Stimulated activated CD4-positive, alpha-beta T cell treated with anti-CD3 and anti-CD28 coated beads, Interleukin-4, amount 100 ng/mL, for 48 hours (primary cell): ENCODE measurements at places on chromosomes 6 and 20.

DNA sequence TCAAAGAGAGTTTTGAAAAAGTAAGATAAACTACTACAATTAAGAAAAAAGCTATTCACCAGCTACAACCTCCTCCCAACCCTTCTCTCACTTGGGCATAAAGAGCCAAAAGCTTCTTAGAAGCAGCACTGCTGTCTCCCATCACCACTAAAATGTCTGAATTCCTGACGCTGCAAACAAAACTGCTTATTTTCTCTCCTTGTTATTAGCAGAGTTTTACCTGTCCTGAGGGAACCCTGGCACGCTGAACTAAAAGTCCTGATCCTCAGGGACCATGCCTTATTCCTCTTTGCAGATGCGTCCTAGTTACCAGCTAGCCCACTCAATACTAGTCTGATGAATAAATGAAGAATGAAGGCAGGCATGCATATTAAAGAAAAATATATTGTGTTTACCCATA, 1.1 kb downstream of the HACE1 start:
- no peak for DNase-seq

DNA sequence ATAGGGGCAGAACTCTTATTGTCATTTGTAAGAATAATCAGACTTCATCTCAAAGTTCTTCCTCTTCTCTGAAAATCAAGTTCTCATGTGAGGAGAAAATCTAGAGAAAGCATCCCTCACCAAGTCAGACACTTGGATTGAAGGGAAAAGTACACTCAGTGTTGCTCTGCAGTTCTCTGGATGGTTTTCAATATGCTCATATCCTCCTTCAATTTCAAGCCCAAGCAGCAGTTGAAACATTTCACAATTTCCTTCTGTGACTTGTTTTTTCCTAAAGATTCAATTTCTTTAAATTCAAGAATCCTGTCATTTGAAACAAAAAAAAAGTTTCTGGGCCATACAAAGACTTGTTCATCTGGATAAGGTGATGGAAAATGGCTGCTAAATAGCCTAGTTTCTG, 140.2 kb upstream of the AHI1 start:
- no peak for DNase-seq

- DNase-seq, result no peak
These were observed 13.7 kb downstream of the PSMB9 start for GRCh38 chr6:32867554-32868256.

DNA sequence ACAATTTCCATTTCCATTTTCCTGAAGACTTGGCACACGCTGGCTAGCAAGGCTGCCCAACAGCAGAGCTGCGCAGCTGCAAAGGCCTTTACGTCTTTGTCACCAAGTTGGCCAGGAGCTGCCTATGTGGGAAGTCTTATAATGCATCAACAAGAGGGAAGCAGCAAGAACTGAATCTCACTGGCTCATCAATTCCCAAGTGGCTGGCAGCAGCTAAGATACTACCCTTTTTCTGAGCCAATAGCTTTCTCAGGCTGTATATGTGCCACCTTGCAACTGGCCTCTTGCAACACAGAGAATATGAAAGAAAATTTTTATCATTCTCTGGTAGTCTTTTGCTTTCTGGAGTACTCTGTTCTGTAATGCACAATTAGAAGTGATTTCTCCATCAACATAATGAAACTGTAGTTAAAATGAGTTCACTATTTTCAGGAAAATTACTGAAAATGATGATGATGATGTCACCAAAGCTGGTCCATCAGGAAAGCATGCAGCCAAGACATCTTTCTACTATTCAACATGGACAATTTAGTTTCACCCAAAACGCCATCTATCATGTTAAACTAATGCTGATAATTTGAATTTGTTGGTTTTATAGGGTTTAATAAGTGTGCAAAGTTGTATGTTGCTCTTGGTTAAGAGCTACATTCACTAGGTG, 97.3 kb upstream of the FOXA2 start:
- no peak for DNase-seq

GRCh38 chr20:43939762-43940121, 25.1 kb downstream of the TOX2 start:
- no peak for DNase-seq

DNA sequence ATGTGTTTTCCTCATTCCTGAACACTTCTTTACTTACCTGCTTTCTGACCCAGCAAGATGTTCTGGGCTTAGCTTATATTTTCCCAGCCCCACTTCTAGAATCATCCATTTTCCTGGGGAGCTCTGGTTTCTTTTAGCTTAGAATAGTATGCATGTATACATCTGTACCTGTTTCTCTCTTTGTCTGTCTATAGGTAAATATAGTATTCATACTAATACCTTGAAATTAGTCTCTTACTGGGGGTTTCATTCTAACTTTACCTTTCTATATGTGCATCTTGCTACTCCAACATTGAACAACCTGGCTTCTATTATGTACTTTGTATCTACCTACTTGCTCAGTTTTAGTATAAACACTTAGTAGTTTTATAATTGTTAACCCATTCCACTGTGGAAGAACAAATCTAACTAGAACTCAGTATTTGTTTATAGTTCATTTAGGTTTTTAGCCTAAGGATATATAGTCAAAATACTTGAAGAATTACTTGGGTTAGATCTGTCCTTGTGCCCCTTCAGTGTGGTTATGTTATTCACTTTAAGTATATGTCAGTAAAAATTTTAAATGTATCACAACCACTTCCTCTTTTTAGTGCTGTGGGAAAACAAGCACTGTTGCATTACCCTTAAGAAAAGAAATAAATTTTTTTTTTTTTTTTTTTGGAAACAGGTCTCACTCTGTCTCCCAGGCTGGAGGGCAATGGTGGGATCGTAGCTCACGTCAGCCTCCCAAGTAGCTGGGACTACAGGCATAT, 54.0 kb downstream of the ASXL1 start:
- no peak for DNase-seq

GRCh38 chr20:3150908-3151307, 8.8 kb downstream of the FASTKD5 start:
- no peak for DNase-seq

GRCh38 chr6:15623276-15624116, 39.3 kb downstream of the DTNBP1 start:
- DNase-seq, result no peak

DNA sequence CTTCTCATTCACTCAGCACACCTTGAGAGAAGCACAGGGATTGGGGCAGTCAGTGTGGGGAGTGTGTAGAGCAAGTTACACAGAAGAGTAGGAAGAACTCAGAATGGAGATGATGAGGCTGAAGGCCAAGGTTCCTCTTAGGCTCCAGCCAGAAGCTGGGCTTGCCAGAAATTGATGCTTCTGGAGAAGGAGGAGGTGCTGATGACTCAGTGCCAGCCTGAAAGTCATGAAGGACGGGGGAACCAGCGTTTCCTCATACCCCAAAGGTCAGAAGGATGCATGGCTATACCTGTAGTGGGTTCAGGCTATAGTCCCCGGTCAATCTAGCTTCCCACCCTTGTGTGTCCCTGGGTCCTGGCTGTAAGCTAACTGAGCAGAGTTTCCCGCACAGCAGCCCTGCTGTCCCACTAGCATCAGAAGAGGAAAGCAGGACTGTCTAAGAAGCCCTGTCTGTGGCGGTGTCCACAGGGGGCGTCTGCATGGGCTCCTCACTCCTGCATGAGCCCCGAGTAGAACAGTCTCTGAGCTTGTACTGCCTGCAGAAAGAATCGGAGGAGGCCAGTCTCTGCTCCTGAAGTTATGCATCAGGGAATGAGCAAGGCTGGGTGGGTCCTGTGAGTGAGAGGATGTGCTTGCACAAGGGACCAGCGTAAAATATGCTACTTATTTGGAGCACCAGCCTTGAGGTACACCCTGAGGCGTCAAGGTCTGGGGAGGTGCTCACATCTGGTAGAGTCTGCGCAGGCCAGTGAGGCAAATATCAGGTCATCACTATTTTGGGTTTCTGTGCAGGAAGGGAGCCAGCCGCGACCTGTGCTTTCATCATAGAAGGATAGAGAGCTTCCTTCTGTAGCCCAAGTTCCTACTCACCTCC, 148.5 kb downstream of the MRPL14 start:
- no peak for DNase-seq

GRCh38 chr6:144140867-144141266, 9.4 kb upstream of the STX11 start:
- no peak for DNase-seq

DNA sequence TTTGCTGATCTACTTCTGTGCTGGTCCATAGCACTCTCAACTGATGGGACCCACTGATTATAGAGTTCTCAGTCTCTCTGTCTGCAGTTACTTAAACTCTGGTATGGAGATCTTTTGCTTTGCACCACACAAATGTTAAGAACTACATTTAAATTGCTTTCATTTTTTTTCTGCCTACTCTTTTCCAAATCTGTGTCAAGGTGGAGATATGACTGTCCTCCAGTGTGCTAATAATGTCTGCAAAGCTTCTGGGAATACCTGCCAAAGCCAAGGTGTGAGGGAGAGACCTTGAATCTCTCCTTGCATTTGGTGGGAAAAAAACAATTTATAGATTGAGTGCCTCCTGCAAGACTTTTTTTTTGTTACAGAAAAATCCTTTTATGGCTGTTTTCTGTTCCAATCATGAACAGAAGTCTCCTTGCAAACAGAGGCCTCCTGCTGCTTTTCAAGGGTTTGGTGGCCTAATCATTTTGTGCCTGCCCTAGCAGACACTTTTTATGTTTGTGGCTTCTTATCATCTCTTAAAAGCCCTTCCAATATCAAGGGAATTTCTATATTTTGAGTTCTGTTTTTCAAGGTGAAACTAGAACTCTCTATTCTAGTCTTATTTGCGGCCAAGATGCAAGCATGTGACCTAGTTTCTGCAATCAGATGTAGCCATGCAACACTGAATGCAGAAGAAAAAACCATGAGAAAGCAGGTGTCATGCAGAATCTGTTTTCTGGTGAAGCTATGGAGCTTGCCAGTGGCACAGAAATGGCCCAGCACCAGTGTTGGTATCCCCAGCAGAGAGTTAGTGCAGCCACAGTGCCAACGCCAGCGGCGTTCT, 23.2 kb upstream of the AKIRIN2 start:
- DNase-seq, result no peak

DNA sequence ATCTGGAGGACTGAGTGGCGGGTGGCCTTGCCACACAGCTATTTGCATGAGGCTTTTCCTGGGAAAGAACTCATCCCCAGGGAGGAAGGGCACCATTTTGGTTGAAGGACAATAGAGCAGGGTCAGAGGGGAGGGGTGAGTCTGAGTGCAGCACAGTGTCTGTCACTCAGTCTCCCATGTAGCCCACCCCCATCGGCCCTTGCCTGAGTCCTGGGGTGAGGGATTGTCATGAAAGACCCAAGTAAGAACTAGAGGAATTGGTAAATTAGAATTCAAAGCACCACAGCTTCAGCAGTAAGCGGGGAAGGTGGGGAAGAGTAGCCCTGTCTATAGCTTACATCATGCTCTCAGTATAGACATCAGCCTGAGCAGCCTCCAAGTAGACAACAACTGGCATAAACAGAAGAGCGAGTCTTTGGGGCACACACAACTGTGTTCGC, 90.4 kb upstream of the TMEM30A start:
- DNase-seq, result no peak

DNA sequence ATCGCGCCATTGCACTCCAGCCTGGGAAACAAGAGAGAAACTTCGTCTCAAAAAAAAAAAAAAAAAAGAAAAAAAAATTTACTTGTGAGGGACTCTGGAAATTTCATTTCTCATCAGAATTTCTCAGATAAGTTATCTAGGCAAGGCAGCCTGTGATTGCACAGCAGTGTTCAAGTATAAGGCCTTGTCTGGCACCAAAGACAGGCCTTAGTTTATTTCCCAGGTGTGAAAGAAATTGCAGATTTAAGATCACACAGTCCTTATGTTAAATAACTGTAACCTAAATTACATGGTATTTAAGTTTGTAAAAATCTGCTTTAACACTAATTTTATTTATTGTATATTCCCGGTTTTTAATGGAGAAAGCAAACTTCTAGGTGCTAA, 34.8 kb downstream of the HFE start:
- no peak for DNase-seq

GRCh38 chr6:5850848-5851255, 155.9 kb downstream of the NRN1 start:
- no peak for DNase-seq

DNA sequence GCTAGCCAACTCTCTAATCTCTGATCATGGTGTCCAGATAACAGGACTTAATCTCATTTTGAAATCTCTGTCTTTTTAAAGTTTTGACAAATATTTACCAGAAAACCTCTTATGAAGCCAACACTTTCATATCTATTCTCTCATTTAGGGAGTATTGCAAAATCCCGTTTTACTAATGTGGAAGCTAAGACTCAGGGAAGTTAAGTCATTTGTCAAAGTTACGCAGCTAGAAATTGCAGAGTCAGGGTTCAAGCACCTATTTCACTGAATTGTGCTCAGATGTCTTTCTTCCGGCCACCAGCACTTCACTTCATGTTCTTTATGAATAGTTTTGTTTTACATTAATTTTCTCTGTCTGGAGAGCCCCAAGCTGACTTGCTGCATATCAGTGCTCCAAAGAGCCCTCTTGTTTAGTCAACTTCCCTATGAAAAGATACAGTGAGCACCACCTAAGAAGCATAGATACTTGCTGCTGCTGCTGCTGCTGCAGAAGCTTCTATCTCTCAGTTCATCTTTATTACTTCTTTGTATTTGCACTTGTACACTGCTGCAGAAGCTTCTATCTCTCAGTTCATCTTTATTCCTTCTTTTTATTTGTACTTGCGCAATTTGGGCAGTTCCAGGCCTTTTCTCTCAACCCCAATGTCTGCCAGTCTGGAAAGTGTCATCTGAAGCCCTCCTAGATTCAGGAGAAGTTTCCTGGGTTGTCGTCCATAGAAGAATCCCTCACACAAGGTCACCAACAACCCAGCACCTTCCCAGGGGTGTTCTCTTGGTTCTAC, 329.7 kb downstream of the MAFB start:
- no peak for DNase-seq

- DNase-seq, result peak; percentile 20
These were observed 5.8 kb upstream of the PACSIN1 start for GRCh38 chr6:34459899-34460593.

DNA sequence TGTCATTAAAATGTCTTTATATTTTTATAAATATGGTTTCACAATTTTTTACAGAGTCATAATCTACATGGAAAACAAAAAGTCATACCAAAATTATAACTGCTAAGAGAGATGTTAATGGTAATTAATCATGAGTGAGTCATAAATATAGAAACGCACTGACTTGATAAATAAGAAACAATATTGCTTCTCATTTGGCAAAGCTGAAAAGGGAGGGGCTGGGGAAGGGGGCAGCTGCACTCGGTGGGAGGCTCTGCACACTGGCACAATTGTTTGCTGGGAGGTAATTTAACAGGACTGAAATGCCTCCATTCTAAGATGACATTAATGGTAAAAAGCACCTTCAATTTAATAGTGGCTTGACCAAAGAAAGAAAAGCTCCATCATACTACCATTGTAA, 133.3 kb upstream of the AGPAT4 start:
- DNase-seq, result no peak
